ENCODE measurements at places on chromosomes 5 and 9. TPM values are rescaled to one million over a fixed set of nuclear protein-coding genes. Genes with fewer than 3 reads are reported as not detected.

The CCL27 gene
- total RNA-seq = not detected

GRCh38 chr5:150585781-150586341, 54.6 kb upstream of the SYNPO start:
- H3K36me3 ChIP-seq = no peaks in the 10 kb centered on the region
- DNase-seq = peak; percentile 8
- H3K27me3 ChIP-seq = no peaks in the 10 kb centered on the region
- H3K27ac ChIP-seq = no peak overlapping the region

- no peak overlapping the region for H3K4me3 ChIP-seq
- H3K27me3 ChIP-seq = no peaks in the 10 kb centered on the region
- H3K4me1 ChIP-seq = no peaks in the 10 kb centered on the region
- no peak for DNase-seq
- no peak overlapping the region for H3K27ac ChIP-seq
Observed at GRCh38 chr5:152470167-152470566, 65.1 kb upstream of the NMUR2 start.

The BTNL8 gene
- not detected for total RNA-seq

DNA sequence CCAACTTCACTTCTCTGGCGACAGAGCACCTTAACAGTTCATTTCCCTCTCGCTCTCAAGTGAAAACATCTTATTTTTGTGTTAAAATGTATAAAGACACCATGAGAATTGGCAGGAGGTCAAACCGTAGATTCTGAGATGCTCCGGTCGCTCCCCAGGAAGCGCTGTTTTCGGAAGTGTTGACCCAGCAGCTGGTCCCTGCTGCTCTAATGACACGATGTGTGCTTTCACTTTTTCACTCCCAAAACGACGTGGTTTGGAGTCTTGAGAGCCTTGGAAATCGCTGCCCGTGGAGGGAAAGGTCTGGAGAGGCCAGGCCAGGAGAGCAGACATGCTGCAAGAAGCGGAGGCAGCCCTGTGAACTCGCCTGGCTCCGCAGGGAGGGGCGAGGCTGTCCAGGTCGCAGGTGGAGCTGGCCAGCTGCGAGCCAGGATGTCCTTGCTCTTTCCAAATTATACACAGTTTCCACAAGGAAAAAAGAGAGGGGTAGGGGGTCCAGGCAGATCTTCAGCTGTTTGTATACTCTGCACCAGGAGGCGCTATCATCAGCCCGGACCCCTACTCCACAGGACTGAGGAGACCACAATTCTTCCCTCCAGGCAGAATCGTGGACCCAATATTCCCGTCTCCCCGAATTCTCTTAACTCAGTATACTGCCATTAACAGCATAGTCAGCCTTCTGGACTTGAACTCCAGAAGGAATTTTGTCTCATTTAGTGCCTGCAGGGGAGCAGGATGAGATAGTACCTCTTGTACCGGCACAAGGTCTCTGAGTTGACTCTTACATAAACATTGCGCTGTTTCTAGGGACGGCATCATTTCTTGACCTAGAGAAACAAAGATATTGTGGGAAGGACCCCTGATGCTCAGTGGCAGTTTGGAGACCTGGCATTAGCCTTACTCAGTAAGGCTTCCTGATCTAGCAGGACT, 248.6 kb upstream of the ANKRD55 start:
- no peaks in the 10 kb centered on the region for H3K36me3 ChIP-seq
- H3K4me1 ChIP-seq = no peaks in the 10 kb centered on the region
- peak overlapping the region; percentile 97 for H3K27ac ChIP-seq

- DNase-seq = no peak
- no peak overlapping the region for H3K27ac ChIP-seq
- no peaks in the 10 kb centered on the region for H3K27me3 ChIP-seq
- no peaks in the 10 kb centered on the region for H3K36me3 ChIP-seq
- no peak overlapping the region for H3K4me3 ChIP-seq
Observed at GRCh38 chr5:96648023-96648422, 14.2 kb upstream of the CAST start.

The PCDHB13 gene
- 26.1 TPM for total RNA-seq

- H3K27ac ChIP-seq = no peak overlapping the region
- no peaks in the 10 kb centered on the region for H3K36me3 ChIP-seq
- no peaks in the 10 kb centered on the region for H3K27me3 ChIP-seq
- H3K4me3 ChIP-seq = no peak overlapping the region
- peak; percentile 52 for DNase-seq
Observed at GRCh38 chr5:127313847-127314473, 23.4 kb downstream of the MEGF10 start.

- H3K36me3 ChIP-seq = no peaks in the 10 kb centered on the region
- no peak overlapping the region for H3K4me3 ChIP-seq
- no peak overlapping the region for H3K27ac ChIP-seq
- no peak for DNase-seq
Observed at GRCh38 chr5:14767053-14767452, 102.5 kb downstream of the OTULIN start.

DNA sequence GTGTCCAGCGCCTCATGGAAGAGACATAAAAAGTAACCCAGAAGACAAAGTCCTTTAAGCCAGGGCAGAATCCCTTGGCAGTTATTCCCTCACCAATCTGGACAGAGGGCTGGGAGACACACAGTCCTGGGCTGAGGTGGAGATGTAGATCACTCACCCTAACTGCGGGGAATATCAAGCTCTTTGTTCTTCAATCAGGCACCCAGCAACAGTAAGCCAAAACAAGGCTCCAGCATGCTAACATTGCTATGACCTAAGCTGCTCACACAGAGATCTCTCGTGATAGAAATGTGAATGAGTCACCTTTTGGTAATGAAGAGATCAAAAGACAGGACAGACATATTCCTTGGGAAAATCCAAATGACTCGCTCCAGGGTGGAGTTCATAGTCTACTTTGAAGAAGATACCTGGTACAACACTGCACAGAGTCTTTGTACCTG, 101.3 kb downstream of the FBN2 start:
- no peaks in the 10 kb centered on the region for H3K36me3 ChIP-seq
- no peak for DNase-seq
- H3K27ac ChIP-seq = no peak overlapping the region
- no peaks in the 10 kb centered on the region for H3K4me1 ChIP-seq
- H3K27me3 ChIP-seq = no peaks in the 10 kb centered on the region

DNA sequence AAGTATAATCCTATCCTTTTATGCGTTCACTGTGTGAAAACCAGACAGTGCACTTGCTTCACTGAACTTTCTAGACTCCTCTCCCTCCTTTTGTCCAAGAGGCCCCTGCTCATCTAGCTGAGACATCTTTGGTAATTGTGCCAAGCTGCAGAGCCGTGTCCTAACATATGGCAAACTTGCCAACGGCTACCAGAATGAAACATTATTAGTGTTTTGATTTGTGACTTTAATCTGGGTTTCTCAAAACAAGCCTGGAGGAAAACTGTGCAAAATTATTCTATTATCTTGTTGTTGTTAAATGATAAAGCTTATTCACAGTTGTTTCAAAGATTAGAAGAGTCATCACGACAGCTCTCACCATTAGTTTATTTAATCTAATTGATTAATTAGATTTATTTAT, 79.0 kb upstream of the RETREG1 start:
- DNase-seq = no peak
- H3K27ac ChIP-seq = no peak overlapping the region
- no peak overlapping the region for H3K4me3 ChIP-seq
- no peaks in the 10 kb centered on the region for H3K36me3 ChIP-seq
- H3K4me1 ChIP-seq = no peaks in the 10 kb centered on the region

DNA sequence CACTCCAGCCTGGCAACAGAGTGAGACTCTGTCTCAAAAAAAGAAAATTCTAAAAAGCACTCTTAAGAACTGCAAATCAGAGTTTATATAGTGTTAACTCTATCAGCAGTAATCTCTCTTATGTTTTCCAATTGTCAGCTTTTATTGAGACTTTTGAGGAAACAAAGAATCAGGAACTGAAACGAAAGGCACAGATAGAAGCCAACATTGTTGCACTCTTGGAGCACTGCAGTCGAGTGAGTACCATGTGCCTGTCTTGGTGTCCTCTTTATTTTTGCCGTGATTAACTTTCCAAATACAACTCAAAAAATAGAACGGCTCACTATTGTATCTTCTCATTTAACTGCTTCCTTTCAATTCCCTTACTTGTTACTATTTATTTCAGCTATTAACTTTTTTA, 41.7 kb upstream of the LRRC19 start:
- H3K27me3 ChIP-seq = no peaks in the 10 kb centered on the region
- no peaks in the 10 kb centered on the region for H3K36me3 ChIP-seq
- H3K4me3 ChIP-seq = no peak overlapping the region
- H3K4me1 ChIP-seq = no peaks in the 10 kb centered on the region

GRCh38 chr5:55713871-55714270, 1.7 kb upstream of the SLC38A9 start:
- H3K4me3 ChIP-seq = no peak overlapping the region
- H3K36me3 ChIP-seq = no peaks in the 10 kb centered on the region
- no peak overlapping the region for H3K27ac ChIP-seq
- no peak for DNase-seq

- no peaks in the 10 kb centered on the region for H3K4me1 ChIP-seq
- H3K4me3 ChIP-seq = no peak overlapping the region
- no peak for DNase-seq
- no peaks in the 10 kb centered on the region for H3K27me3 ChIP-seq
- H3K27ac ChIP-seq = no peak overlapping the region
Observed at GRCh38 chr9:81789721-81790120, 100.4 kb upstream of the TLE1 start.

DNA sequence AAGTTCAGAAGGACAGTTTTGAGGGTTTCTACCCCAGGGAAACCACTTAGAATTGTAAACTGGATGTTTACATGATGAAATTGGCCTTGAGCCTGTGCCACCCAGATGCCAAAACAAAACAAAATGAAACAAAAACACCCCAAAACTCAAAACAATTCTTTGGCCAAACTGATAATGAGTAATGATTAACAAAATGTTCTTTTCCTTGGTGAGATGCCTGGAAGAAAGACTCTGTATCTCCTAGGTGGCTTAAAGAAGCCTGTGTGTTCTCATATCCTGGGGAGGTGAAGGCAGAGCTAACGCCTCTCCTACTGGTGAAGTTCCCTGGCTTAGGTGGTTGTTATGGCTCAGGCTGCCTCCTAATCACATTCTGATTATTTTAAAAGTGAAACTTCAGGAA, 120.5 kb downstream of the NPR3 start:
- no peak for DNase-seq
- H3K4me3 ChIP-seq = no peak overlapping the region
- H3K27ac ChIP-seq = no peak overlapping the region
- no peaks in the 10 kb centered on the region for H3K36me3 ChIP-seq
- H3K27me3 ChIP-seq = no peaks in the 10 kb centered on the region

DNA sequence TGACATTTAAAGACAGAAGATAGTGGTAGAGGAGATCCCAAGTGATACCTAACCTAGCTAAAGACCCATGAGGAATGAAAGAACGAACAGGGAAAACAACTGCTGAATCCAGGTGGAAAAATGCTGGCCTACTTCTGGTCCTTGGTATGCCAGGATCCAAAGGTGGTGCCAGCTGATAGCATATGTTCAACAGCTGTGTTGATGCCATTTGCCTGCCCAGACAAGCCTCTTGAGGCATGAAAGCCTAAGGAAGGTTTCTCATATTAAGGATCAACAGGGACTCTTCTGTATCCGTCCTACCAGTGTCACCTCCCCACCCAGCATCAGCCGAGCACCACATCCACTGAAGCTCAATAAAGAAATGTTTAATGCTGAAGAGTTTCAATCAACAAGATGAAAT, 225.7 kb upstream of the DMRT1 start:
- no peaks in the 10 kb centered on the region for H3K36me3 ChIP-seq
- H3K27ac ChIP-seq = peak overlapping the region; percentile 4
- DNase-seq = no peak
- H3K4me3 ChIP-seq = no peak overlapping the region
- H3K27me3 ChIP-seq = no peaks in the 10 kb centered on the region
- peaks cover 3% of the 10 kb centered on the region for H3K4me1 ChIP-seq

The EDIL3 gene
- 15.1 TPM for total RNA-seq

- DNase-seq = no peak
- no peaks in the 10 kb centered on the region for H3K4me1 ChIP-seq
- H3K36me3 ChIP-seq = no peaks in the 10 kb centered on the region
- no peak overlapping the region for H3K4me3 ChIP-seq
- no peak overlapping the region for H3K27ac ChIP-seq
- H3K27me3 ChIP-seq = no peaks in the 10 kb centered on the region
Observed at GRCh38 chr5:26310415-26310814, 728.0 kb downstream of the CDH9 start.

GRCh38 chr5:154542581-154542980, 64.6 kb upstream of the HAND1 start:
- no peaks in the 10 kb centered on the region for H3K4me1 ChIP-seq
- no peaks in the 10 kb centered on the region for H3K27me3 ChIP-seq
- H3K27ac ChIP-seq = no peak overlapping the region
- H3K36me3 ChIP-seq = no peaks in the 10 kb centered on the region
- H3K4me3 ChIP-seq = no peak overlapping the region
- DNase-seq = no peak

- no peak for DNase-seq
- H3K27ac ChIP-seq = no peak overlapping the region
- peaks cover 18% of the 10 kb centered on the region for H3K4me1 ChIP-seq
- no peaks in the 10 kb centered on the region for H3K36me3 ChIP-seq
- no peak overlapping the region for H3K4me3 ChIP-seq
Observed at GRCh38 chr5:150297236-150297890, 5.3 kb downstream of the ARSI start.

The ERMP1 gene
- 8.2 TPM for total RNA-seq

DNA sequence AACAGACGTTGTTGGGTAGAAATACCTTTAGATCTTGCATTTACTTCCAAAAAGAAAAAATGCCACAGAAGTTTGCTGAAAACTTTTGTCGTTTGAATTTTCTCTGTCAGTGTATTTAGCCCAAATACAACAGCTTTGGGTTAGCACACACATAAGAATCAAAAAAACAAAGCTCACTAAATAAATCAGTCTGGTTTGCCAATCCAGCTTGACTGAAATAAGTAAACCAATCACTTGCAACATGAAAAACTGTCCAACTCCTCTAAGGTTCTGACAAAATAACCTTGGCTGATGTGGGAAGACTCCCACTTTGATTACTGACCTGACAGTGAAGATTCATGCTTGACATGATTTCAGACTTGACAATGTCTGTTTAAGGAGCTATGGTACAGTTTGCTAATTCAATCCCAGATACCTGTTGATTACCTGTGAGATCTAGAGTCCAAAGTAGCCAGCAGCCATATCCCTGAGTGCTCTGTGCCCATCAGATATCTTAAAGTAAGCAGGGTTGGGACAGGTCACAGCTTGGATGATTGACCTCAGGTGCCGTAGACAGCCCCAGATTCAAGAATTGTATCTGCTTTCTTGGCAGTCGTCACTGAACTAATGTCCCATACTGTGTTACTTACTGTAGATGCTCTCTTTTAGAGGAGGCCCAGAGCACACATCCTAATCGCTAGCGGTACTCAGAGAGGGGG, 727 bp downstream of the IGIP start:
- no peak overlapping the region for H3K4me3 ChIP-seq
- H3K27ac ChIP-seq = no peak overlapping the region
- H3K36me3 ChIP-seq = no peaks in the 10 kb centered on the region
- no peak for DNase-seq
- no peaks in the 10 kb centered on the region for H3K27me3 ChIP-seq
- H3K4me1 ChIP-seq = no peaks in the 10 kb centered on the region

- H3K27ac ChIP-seq = peak overlapping the region; percentile 20
- DNase-seq = no peak
- H3K36me3 ChIP-seq = no peaks in the 10 kb centered on the region
- H3K27me3 ChIP-seq = no peaks in the 10 kb centered on the region
- no peaks in the 10 kb centered on the region for H3K4me1 ChIP-seq
Observed at GRCh38 chr9:72826996-72827949, 125.6 kb downstream of the ALDH1A1 start.

Data from uterus (tissue), 4 donors.